SK-N-SH (cell line): ENCODE measurements at places on chromosomes 11 and 22. TPM values are rescaled to one million over a fixed set of nuclear protein-coding genes. Genes with fewer than 3 reads are reported as not detected.

GRCh38 chr11:123413636-123414035, 16.4 kb upstream of the GRAMD1B start:
- H3K4me3 ChIP-seq: no peak overlapping the region
- H3K36me3 ChIP-seq: no peaks in the 10 kb centered on the region

DNA sequence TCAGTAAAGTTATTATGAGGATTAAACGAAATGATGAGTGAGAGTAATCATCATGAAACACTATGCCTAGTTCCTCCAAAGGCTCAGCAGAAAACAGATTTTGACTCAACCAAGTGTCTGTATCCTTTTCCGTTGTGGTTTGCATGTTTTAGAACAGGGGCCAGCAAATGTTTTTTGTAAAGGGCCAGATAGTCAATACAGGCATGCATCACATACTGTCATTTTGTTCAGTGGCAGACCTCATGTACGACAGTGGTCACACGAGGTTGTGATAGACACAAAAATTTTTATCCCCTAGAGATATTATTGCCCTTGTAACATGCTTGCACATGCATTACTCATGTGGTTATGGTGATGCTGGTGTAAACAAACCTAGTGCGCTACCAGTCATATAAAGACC, 81.9 kb upstream of the SLC25A18 start:
- H3K36me3 ChIP-seq: no peaks in the 10 kb centered on the region
- H3K4me3 ChIP-seq: no peak overlapping the region
- H3K27ac ChIP-seq: no peak overlapping the region
- DNase-seq: no peak
- peaks cover 67% of the 10 kb centered on the region for H3K27me3 ChIP-seq

DNA sequence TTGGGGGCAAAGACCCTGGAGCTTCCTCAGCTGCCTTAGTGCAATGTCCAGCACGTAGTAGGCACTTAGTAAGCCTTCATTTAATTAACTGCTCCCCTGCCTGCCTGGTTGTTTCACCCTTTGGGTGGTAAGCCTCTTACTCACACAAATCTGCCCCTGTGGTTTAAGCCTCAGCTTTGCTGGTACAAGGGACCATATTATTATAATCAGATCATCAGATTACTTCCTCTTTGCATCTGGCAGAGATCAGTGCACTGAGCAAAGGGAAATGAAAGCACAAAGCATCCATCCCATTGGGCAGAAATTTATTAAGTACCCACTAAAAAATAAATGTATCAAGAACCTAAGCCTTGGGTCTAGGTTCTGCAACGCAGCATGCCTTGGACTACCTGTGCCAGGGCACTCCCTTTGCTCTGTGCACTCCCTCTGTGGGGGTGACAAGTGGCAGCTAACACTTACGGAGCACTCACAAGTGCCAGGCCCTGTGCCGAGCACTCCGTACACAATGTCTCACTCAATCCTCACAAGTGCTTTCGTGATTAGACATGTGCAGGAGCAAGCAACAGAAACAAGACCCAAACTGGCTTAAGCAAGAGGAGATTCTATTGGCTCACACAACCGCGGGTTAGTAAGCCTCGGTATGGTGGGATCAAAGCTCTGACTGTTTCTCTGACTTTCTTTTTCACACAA, 34.9 kb upstream of the DAGLA start:
- H3K4me1 ChIP-seq: no peaks in the 10 kb centered on the region
- DNase-seq: peak; percentile 59
- no peaks in the 10 kb centered on the region for H3K36me3 ChIP-seq
- no peaks in the 10 kb centered on the region for H3K27me3 ChIP-seq

DNA sequence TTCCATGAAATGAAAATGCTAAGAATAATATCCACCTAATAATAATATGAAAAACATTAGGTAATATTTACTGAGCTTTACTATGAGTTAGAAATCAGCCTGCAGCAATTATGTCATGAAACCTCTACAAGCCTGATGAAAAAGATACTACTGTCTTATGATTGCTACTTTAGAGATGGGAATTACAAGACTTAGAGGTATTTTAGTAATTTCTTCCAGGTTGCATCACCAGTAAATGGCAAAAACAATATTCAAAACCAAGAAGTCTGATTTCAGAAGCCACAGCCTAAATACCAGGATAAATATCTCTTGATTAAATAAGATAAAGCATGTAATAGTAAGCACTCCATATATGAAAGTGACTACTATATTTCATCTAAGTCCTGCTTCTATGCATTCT, 13.8 kb downstream of the OR5B21 start:
- H3K4me1 ChIP-seq: no peaks in the 10 kb centered on the region
- no peak overlapping the region for H3K27ac ChIP-seq
- no peak for DNase-seq
- no peaks in the 10 kb centered on the region for H3K36me3 ChIP-seq
- no peaks in the 10 kb centered on the region for H3K27me3 ChIP-seq

The RELA gene
- 28.1 and 49.5 TPM in 2 replicates for polyA plus RNA-seq

The FAM180B gene
- polyA plus RNA-seq: not detected in 2 replicates
